CD4-positive, alpha-beta T cell treated with Interleukin-10 for 1 hour (primary cell): ENCODE measurements at places on chromosomes 5 and 9.

DNA sequence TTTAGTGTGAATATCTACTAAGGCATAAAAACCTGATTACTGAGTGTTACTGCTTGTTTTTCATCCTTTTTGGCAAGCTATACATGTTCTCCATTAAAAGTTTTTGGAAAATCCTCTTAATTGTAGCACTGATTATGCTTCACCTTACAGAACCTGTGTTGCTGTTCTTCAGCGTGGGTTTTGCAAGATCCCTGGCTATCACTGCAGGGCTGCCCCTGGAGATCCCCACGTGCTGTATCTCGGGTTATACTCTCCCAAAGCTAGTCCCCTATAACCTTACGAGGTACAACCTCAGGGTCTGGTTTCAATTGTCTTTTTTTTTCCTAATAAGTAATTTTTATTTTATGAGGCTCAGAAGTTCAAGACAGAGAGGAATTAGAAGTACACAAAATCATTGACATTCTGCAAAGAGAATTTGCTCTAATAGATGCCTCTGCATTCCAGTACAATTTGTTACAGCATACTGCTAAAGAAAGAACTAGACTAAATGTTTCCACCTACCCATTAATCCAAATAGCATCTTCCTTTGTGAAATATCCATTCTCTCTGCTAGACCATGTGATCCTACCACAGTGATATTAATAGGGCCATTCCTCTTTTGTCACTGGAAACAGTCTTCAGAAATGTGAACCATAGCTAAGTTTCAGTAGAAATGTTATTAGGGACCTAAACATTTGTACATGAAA is 25.8 kb upstream of the CAMK4 start:
- no peak for DNase-seq

- no peak for DNase-seq
Observed at GRCh38 chr9:27791311-27791710, 218.0 kb upstream of the C9orf72 start.

DNA sequence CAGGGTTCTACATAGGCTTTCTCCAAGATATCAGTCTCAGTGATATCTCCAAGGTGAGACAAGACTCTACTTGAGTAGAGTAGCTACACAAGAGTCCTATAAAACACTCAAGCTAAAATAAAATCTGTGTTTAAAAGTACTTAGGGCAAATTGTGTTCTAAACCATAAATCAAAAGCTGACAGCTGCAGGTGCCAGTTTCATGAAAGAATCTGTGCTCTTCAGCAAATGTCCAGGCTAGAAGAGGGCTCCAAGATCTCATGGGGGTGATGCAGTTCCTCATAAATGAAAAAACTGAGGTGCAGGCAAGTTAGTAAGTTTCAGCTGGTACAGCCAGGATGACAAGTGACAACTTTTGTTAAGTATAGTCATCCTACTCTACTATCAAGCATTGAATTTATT is 142.8 kb upstream of the TNPO1 start:
- DNase-seq, result no peak

- no peak for DNase-seq
Observed at GRCh38 chr5:64869419-64869818, 100.7 kb downstream of the CWC27 start.

- DNase-seq, result no peak
Observed at GRCh38 chr5:74612045-74612444, 28.5 kb downstream of the ENC1 start.
